ENCODE measurements at places on chromosomes 11 and 22. TPM values are rescaled to one million over a fixed set of nuclear protein-coding genes. Genes with fewer than 3 reads are reported as not detected.

KCNJ1 gene
- total RNA-seq: not detected

DUSP18 gene
- total RNA-seq: 11.0 TPM

BEST1 gene
- total RNA-seq: 1.2 TPM

P2RX6 gene
- 2.7 TPM for total RNA-seq

CHRM4 gene
- total RNA-seq: not detected

HPX gene
- 0.68 TPM for total RNA-seq

- DNase-seq: no peak
These were observed 162.8 kb downstream of the ST3GAL4 start for GRCh38 chr11:126518071-126518971.

DNA sequence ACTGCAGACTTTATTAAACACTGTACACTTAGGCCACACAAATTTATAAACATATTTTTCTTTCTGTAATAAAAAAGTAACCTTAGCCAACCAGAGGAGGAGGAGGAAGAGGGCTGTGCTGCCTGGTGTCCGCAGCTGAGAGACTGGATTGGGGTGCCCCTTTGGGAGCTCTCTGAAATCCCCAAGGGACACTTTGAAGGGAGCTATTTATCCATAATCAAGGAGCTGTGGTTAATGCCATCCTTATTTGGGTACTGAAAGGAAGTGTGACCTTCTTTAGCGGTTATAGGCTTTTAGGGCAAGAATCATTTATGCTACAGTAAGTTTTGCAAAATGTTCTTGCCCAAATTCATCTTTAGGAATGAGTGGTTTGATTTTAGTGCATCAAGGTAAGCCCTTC, 125.8 kb downstream of the RASSF10 start:
- no peak for DNase-seq

- DNase-seq: no peak
These were observed 785.2 kb downstream of the KCNA4 start for GRCh38 chr11:29231586-29231985.

GRCh38 chr11:47021527-47021818, 84.9 kb downstream of the CSTPP1 start:
- no peak for DNase-seq

DNA sequence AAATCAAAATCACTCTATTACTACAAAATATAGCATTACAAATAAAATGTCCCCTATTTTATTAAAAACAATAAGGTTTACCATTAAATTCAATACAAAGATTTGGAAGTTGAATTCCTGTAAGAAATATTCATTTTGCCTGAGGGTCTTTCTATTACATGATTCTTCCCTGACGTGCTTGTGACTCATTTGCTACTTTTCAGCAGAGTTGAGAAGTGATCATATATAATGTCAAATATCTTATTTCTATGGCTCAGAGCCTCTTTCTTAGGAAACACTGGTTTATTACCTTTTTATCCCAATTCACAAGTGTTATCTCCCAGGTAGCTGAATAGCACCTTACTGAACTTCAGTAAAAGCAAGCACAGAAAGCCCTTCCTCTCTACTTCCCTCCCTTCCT, 65.2 kb upstream of the CNTN5 start:
- no peak for DNase-seq

DNA sequence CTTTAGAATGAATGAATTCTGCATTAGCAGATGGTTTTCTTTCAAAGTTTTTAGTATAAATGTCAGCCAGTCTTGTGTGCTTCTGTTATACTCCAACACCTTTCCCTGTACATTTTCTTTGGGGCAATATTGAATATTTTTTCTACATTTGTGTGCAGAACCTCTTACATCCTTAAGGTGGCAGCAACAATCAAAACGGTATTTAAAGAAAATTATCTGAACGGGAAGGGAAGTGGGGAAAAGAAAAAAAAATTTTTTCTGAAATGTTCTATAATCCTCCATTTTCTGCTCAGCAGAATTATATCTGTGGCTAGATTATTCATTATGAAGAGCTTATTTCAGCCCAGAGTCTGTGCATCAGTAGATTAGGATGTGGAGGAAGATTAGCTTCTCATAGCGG, 347.3 kb upstream of the RAG2 start:
- no peak for DNase-seq

- DNase-seq: no peak
These were observed 554 bp downstream of the LRRC32 start for GRCh38 chr11:76669901-76670484.

DNA sequence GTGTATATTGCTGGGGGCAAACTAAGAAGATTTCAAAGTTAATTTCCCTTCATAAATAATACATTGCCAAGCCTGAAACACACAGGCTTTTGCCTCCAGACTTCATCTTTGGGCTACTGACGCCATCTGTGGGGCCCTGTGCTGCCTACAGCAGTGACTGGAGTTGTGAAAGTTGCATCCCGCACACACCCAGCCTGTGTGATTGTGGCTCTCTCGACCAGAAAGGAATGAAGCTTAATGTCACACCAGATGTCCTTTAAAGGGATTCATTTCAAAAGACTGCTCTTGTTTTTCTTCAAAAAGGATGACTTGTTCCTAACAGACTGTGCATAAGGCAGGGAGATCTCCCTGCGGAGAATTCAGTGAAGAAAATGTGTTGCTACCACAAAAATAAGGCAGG, 210.5 kb downstream of the FAM181B start:
- DNase-seq: no peak

- peak; percentile 8 for DNase-seq
These were observed 9.8 kb downstream of the PDHX start for GRCh38 chr11:34926101-34926830.

DNA sequence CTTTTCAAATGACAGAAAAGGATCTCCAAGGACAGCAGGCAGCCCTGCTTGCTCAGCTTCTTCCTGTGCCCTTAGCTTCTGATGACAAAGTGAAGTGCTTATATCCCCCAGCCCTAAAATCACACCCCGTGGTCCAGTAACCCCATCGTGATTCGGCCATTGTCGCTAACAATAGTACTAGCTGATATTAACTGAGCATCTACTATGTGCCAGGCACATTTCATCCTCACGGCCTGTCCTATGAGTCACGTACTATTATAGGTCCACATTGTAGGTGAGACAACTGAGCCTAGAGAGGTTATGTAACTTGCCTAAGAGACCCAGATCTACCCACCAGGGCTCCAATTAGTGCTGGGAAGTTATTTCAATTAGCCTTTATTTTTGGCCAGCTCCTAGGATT, 6.1 kb downstream of the SCN4B start:
- no peak for DNase-seq

- DNase-seq: no peak
These were observed 6.5 kb downstream of the KREMEN1 start for GRCh38 chr22:29079218-29079901.

DNA sequence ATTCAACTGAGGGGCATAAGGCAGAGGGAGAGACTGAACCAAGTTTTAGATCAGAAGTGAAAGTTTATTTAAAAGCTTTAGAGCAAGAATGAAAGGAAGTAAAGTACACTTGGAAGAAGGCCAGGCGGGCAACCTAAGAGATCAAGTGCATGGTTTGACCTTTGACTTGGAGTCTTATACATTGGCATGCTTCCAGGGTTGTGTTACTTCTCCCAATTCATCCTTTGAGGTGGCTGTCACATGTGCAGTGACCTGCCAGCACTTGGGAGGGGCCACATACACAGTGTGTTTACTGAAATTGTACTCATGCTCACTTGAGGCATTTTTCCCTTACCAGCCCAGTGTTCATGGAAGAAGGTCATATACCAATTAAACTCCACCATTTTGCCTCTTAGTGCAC, 30.4 kb downstream of the CYP2R1 start:
- DNase-seq: no peak

GRCh38 chr11:109994907-109995306, 98.3 kb upstream of the ZC3H12C start:
- DNase-seq: no peak

GRCh38 chr22:25404928-25405816, 159.3 kb upstream of the GRK3 start:
- DNase-seq: peak; percentile 54

- no peak for DNase-seq
These were observed 904.4 kb downstream of the BRD1 start for GRCh38 chr22:48923165-48923865.

DNA sequence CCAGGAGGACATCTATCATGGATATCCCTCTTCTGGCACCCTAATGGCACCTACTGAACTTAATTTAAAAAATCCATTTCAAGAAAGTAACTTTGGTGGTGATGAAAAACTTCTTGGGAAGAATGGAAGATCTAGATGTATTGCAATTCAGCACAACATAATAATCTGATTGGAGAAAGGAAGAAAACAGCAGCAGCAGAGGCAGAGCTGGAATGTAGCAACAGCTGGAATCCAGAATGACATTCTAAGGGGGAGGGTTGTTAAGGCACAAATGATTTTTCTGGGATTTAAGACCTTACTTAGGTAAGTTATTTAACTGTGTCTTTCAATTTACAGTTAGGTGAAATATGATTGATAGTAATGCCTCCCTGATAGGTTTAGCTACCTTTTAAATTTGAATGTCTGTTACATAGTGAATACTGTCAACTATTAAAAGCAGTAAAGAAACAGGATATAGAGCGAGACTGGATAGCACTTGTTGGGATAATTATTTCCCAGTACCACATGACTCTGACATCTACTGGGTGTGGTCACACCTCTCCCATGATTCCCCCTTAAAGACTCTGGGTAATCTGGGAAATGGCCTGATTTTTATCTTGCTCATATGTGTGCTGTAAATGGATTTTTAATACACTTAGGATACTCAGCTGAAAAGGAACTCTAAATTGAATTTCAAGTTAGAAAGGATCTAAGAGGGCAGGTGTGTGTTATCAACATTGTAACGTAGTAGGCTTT, 11.7 kb downstream of the CAPRIN1 start:
- no peak for DNase-seq

DNA sequence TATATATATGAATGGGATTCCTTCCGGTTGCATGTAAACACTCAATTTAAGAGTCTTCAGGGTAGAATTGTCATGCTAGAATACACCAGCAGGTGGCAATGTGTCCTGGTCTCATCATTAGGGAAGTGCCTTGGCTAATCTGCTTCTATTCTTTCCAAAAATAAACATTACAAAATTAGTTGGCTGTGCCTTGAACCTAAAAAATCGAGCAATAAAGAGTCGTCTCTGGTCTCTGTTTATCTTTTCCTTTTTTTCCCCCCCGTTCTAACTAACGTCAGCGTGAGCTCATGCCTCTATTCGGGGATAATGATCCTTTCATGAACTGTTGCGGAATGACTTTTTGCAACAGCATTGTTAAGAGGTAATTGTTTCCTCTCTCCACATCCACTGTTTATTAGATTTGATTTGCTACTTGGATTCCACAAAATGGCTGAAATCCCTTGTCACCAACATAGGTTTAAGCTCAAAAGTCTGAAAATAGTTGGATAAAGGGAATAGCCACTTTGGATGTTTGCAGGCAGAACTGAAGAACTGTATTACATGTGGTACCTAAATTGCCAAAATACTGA, 1.2 kb upstream of the ARHGEF12 start:
- DNase-seq: peak; percentile 52

DNA sequence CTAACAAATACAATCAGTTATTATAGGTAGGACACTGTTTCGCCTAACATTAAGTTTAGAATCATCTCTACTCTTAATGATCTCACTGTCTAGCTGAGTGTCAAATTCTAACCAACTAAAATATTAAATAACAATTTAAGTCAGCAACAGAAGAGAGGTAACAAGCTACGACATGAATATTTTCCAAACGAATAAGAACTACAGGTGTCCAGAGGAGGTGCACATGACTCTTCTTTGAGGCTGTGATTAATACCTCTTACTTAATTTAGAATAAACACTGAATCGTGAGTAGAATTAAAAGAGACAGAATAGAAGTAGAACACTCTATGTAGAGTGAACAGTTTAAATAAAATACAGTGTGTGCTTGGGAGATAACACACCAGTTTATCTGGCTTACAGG, 619.0 kb upstream of the ARHGAP42 start:
- DNase-seq: no peak

DNA sequence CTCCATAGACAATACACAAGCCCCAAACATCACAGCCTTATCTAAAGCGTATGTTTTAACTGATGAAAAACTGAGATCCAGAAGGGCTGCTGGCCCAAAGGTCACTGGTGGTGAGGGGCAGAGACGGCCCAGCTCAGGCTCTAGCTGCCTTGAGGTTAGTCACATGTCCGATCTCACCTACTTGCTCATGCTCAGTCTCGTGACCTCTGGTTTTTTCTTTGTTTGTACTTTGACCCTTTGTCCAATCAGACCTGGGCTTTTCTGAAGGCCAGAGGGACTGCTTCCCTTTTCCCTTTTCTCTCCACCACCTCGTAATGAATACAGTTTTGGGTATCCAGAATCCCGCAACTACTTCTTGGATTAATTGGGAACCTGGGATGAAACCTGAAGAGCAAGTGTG, 28.6 kb downstream of the MMP20 start:
- DNase-seq: no peak

GRCh38 chr11:134036492-134037045, 32.3 kb upstream of the JAM3 start:
- no peak for DNase-seq

DNA sequence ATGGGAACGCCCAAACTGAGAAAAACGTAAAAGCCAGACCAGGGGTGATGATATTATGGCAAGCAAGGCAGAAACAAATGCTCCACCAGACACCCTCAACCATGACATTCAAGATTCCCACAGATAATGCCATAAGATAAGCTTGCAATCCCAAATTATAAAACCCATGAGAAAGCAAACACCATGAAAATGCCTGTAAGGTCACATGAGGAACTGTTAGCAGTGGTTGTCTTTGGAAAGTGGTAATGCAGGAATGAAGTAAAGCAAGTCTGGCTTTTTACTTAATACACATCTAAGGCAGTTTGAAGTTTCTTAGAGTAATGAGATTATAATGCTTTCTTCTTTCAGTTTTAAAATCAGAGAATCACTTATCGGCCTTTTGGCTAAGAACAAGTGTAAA, 111.0 kb downstream of the MN1 start:
- DNase-seq: peak; percentile 49

DNA sequence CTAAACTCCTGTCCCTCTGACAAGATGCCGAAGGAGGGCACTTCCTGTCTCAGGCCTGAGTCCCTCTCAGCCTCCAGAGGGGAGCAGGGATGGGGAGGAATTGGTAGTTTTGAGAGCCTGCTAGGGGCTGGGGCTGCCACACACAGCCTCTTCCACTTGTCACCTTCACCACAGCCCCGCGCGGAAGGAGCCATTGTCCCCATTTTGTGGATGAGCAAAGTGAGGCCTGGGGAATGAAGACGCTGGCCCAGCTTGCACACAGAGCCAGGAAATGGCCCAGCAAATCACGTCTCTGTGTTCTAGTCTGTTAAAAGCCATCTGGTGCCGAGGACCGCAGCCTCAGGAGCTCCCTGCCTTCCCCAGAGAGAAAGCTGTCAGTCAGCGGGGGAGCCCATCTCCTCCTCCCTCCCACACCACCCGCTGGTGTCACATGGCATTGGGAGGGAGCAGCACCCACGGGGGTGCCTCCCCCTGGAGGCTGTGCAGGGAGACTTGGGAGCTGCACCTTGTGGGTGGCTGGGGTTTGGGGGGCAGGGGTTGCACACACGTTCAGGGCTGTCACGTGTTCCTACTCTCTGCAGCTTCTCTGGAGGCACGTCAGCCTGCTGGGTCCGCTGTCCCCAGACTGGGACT, 34.6 kb downstream of the RASD2 start:
- no peak for DNase-seq
